Spinal cord (tissue), 10 donors: ENCODE measurements at places on chromosomes 2 and 18. TPM values are rescaled to one million over a fixed set of nuclear protein-coding genes. Genes with fewer than 3 reads are reported as not detected.

GRCh38 chr2:119525614-119526013, 1.3 kb upstream of the SCTR start:
- DNase-seq: no peak

DNA sequence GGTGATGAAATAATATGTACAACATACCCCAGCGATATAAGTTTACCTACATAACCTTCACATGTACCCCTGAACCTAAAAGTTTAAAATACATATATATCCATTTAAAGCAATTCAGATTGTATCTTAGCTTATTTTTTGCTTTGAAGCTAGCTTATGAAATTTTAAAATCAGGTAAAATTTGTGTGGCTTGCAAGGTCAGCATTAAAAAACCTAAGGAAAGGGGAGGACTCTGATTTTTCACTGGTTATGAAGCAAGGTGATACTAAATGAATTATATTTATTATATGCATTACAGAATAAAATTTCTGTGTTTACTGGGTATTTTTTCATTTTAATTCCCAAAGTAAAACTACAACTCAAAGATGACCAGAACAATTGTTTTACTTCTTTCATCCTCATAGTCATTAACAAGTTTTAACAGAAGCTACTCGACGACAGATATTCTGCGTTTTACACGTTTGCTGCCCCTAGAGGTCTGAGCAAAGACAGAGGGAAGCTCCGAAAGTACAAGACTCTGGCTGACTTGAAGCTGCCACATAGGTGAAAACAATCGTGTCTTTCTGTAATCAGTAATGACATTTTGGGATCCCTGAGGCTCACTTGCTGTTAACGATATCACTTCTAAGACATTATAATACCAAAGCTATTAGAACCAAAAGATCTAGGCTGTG, 17.1 kb downstream of the PKP4 start:
- no peak for DNase-seq

DNA sequence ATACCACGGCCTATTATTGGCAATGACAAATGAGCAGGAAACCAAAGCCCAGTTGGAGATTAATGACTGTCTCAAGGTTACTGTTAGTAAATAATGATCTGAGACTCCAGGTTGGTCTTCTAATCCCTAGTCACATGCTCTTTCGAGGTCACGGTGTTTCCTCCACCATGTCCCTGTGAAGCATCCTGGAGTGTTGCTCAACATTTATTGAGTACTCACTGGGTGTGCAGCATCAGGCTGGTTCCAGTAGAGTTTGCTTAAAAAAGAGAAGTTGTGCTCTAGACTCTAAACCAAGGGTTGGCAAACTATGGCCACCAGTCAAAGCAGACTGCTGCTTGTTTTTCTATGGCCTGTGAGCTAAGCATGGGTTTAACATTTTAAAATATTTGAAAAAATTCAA, 263.8 kb upstream of the ATP5MC3 start:
- no peak for DNase-seq

DNA sequence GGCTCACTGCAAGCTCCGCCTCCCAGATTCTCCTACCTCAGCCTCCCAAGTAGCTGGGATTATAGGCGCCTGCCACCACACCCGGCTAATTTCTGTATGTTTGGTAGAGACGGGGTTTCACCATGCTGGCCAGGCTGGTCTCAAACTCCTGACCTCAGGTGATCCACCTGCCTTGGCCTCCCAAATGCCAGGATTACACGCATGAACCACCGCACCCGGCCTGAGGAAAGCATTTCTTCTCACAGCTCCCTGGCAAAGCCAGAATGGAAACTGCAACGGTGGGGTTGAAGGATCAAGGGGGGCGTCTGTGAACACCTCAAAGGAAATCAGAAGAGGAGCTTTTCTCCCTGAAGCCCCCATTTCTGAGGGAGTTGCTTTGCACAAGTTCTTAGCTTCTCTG, 11.2 kb upstream of the TEX51 start:
- no peak for DNase-seq

- no peak for DNase-seq
These were observed 2108.8 kb upstream of the PIK3C3 start for GRCh38 chr18:39846265-39846664.

DNA sequence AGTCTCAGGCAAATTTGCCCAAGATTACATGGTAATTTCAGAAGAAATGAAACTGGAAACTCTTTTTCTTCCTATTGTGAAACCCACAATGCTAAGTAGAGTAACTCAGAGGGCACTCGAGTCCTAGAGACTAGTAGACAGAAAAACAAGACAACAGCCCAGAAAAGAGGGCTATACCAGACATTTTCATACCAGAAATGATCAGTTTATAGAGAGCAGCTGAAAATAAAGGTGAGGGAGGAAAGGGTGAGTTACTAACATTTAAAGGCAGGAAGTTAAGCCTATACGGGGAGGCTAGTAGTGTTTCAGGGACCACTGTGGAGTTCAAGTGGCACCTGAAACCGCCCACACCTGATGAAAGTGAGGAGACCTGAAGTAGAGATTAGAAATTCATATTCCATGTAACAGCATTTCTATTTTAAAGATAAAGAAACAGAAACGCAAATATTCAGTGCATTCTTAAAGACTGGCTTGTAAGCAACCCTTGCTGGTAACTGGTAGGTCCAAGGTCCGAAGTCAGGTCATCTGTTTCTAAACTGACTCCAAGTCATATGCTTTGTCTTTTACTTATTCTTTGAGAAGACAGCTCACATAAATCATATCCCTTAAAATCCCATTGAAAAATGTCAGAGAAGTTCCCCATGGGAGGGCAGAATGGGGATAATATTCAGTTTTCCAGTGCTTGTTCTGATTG, 145.1 kb upstream of the ITGB6 start:
- no peak for DNase-seq

- no peak for DNase-seq
These were observed 620.6 kb downstream of the IRS1 start for GRCh38 chr2:226179010-226179409.

- no peak for DNase-seq
These were observed 438.9 kb downstream of the SATB2 start for GRCh38 chr2:199018826-199019225.

- DNase-seq: no peak
These were observed 24.6 kb downstream of the ARL6IP6 start for GRCh38 chr2:152743002-152743401.

DNA sequence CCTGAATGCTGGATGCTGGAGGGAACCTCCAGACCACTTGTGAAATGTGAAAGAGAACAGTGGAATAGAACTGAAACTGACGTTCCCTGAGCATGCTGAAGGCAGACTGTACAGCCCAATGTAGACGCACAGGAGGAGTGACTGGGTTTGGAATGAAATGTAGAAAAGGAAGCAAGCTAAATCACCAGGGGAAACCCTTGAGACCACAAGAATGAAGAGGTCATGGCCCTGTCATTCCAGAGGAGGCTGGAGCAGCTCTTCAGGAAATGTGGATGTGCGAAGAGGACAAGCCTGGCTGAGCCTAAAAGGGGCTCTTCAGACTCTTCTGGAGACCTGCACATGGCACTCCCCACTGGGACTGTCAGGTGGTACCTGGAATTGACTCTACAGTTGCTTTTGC, 118.5 kb upstream of the ALPP start:
- DNase-seq: no peak

GRCh38 chr2:18304849-18305248, 255.6 kb downstream of the RDH14 start:
- DNase-seq: no peak

- no peak for DNase-seq
These were observed 8.3 kb downstream of the FN1 start for GRCh38 chr2:215427585-215427984.

DNA sequence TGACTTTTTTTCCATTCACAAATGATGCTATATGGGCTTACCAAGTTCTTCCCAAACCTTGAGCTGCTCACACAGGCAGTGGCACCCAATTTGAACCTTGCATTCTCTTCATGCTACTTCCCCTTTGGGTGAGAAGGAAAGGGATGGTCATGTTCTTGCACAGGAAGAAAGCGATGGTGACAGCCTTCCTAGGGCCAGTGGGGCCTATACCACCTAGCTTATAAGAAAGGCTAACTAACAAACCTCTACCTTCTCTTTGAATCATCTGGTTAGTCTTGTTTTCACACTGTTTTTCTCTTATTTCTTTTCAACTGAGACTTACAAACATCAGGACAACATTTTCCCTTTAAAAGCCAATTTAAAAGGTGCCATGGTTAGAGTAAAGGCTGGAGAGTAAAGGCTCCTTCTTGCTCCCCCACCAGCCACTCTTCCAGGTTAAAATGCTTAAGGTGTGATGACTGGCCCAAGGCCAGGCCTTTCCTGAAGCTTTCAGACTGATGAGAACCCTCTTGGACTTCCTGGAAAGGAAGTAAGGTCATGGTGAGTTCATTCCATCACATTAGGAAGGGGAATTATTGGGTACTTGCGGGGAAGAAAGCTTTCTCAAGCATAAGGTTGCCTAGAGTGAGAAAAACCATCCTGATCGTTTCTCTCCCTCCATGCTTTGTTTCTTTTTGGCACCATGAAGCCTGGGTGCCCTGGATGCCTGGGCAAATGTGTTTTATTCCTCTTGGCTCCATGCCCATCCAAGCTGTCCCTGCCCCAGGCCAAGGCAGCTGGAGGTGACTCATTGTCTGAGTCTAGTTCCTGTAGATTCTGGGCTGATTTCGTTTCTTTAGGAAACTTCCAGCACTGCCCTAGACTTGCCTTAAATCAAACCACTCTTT, 41.4 kb upstream of the ITGB6 start:
- DNase-seq: peak; percentile 28

DNA sequence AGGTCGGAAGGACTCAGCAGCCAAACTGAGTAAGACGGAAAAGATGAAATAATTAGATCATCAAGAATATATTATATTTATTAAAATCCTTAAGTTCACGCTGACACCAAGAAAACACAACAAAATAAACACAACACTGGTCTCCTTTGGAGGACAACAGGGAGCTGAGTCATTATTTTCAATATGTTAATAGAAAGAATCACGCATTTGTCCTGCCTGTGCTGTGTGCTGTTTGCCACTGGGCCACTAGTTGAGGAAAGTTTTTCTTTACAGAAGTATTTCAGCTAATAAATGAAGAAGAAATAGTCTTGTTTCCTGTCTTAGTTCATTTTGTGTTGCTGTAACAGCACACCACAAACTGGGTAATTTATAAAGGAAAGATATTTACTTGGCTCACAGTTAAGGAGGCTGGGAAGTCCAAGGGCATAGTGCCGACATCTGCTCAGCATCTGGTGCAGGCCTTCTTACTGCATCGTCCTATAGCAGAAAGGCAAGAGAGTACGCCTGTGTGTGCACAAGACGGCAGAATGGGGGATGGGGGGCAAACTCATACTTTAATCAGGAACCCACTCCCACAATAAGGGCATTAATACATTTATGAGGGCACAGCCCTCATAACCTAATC, 88.0 kb downstream of the TCF7L1 start:
- DNase-seq: no peak

DNA sequence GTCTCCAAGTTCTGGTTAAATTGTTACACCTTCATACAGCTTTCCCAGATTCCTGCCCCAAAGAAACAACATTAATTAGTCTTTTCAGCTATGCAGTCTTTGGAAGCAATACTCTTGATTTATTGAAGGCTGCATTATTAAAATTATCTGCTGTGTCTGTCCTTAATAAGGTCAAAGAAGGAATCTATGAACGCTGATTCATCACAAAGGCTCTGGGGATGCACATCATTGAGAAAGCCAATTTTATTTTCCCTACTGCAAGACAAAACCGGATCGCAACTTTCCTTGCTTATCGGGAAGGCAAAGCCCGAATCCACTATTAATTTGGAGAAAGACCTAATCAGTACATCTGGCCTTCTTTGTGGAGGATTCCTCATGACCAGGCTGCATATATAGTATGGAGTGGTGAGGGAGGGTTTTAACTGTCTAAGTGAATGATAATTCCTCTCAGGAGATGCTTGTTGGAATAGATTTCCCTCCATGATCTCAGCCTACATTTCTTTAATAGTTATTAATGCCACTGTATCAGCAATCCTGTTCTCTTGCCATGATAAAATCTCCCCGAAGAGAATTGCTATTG, 224.6 kb downstream of the PIK3C3 start:
- DNase-seq: no peak

GRCh38 chr2:7009207-7009911, 92.1 kb downstream of the RNF144A start:
- DNase-seq: no peak

DNA sequence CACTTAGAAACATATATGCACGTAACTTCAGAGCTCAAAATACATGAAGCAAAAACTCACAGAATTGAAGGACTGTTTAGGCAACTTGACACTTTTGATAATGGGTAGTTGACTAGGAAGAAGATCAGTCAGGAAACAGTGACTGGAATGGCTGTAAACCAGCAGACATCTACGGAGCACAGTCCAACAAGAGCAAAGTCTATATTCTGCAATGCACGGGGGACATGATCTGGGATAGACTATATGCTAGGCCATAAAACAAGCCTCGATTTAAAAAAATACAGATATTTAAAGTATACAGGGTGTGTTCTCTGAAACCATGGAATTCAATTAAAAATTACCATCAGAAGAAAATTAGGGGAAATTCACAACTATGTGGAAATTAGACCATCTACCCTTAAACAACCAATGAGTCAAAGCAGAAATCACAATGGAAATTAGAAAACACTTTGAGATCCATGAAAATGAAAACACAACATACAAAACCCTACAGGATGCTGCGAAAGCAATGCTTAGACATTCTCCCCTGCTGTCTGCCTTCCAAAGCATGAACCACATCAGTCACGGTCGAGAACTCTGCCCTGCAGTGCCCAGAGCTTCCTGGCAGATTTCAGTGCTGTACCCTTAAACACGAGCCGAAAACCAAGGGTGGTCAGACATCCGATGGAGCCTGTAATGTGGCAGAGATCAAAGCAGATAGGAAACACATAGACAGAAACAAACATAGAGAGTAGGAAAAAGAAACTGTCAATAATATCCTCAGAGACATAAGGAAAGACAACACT, 651.9 kb upstream of the HS6ST1 start:
- no peak for DNase-seq

GRCh38 chr2:199743415-199744120, 107.4 kb downstream of the FTCDNL1 start:
- DNase-seq: no peak

DNA sequence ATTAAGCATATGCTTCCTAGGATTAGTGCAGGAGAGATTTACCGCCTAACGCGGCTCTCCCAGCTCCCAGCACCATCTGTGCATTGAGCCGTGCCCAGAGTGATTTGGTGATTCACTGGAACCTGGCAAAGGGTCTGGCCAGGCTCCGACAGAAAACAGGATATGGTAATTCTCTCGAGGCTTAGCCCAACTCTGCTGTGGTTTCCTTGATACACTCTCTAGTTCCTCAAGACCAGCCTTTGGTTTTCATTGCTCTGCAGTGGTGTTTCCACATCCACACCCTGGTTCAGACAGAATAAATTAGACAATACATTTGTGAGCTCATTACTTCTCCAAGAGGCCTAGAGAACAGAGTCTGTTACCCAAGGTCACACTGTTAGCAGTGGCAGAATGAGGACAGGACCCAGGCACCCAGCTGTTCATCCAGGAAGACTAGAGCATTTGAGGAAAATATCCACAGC, 23.0 kb upstream of the SMAD2 start:
- DNase-seq: no peak

CPLX4 gene
- 0.22 TPM for total RNA-seq

NT5C1B gene
- not detected for total RNA-seq

BOK gene
- 26.4 TPM for total RNA-seq

ICA1L gene
- total RNA-seq: 55.8 TPM

TFPI gene
- 99.0 TPM for total RNA-seq

AGXT gene
- not detected for total RNA-seq

UBR3 gene
- total RNA-seq: 154 TPM

INO80B gene
- 34.7 TPM for total RNA-seq
